Mammary epithelial cell (primary cell): ENCODE measurements at places on chromosomes 3 and 15. TPM values are rescaled to one million over a fixed set of nuclear protein-coding genes. Genes with fewer than 3 reads are reported as not detected.

The CEP19 gene
- 1.5 TPM for polyA plus RNA-seq

GRCh38 chr3:25455441-25456132 lies 27.5 kb downstream of the RARB start:
- no peak for DNase-seq

DNA sequence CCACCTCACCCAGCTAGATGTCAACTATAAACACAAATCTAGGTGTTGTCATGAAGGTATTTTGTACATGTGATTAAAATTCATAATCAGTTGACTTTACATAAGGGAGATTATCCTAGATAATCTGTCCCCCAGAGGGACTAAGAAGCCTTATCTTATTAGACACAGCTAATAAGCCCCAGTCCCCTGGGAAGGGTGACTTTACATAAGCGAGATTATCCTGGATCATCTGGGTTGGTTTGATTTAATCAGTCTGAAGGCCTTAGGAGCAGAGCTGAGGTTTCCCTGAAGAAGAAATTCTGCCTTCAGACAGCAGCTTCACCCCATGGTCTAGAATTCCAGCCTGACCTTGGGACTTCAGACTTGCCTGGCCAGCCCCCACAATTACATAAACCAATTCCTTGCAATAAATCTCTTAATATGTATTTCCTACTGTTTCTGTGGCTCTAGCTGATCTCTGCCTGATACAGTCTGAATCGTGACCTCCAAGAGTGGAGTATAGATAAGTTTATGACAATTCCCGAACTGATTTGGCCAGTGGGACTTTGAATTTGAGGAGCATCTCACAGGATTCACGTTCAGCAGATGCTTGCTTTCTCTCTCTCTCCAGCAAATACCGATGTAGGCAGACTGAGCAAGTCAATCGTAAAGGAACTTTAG lies 66.5 kb downstream of the MRPL46 start:
- no peak for DNase-seq

DNA sequence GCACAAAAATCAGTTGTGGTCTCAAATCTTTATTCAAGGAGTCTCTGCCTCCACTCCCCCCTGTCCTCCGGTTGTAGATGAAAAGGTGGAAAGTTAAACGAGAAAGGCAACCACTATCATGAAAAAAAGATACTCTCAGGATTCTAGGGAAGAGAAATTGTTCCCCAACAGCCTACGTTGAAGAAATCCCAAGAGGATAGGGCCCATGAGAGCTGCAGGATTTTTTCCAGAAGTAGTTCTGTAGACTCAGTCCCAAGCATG lies 14.3 kb downstream of the ZIC1 start:
- DNase-seq, result no peak

DNA sequence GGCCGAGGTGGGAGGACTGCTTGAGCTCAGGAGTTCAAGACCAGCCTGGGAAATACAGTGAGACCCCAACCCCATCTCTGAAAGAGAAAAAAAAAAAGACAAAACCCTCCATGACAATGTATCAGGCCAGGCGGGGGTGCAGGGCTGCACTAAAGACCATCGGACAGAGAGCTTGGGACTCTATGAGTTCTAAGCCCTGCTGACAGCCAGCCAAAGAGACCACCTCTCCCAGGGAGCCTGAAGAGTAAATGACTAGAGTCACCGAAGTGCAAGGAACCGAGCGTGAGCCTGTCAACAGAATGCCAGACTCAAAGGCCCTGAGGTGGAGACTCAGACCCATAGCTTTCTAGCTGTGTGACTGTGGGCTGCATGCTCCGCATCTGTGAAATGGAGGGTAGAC lies 12.5 kb downstream of the POC1A start:
- no peak for DNase-seq

DNA sequence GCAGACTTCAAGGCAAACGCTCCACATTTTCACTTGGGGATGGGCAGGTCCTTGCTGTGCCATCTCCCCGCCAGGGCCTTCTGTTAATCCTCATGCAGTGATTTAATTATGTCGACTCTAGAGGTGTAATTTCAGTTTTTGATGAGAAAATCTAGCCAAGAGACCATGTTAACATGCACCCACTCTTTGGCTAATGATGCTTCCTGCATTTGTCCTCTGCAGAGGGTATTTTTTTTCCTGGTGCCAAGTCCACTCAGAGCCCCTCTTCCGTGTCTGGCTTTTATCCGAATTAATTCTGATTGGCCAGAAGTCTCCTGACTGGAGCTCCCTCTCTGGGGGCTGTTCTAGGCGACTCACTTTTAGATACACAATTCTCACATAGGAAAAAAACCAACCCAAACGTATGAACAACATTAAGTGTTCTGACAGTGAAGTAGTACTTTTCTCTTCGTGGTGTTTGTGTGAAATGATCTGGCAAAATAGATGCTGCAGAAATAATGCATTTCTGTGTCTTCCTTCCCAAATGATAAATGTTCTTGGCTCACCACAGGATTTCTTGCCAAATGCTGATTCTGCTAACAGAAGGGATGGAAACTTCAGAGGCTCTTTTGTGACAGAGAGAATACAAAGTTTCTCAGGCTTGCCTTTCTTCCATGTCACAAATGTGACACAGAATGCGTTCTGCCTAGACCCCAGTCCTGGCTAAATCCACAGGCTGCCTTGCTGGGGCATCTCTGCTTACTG lies 190.0 kb downstream of the CACNA2D3 start:
- DNase-seq, result no peak

The KLHL40 gene
- polyA plus RNA-seq, result not detected

The SPTBN5 gene
- polyA plus RNA-seq, result 2.1 TPM

DNA sequence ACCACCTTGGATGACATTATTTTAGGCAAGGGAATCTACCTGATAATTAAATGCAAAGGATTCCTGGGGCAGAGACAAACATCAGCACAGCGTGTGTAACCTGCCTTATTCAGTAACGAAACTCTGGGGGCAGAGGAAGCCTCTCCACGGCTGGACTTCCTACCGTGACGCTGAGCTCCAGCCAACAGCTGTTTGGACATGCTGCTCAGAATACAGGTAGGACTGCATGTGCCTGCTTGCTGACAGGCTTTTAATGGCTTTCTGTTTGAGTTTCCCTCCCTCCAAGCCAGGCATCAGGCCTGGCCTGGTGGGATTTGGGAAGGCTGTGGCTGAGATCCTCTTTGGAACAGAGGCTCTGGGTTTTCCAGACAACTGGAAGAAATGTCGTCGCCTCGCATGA lies 150.6 kb downstream of the ADAMTS17 start:
- DNase-seq, result peak; percentile 5

The FAM43A gene
- 0.36 TPM for polyA plus RNA-seq

The SERINC4 gene
- polyA plus RNA-seq, result 0.11 TPM

- DNase-seq, result peak; percentile 85
Measured at GRCh38 chr3:9175421-9175820, 74.0 kb downstream of the SRGAP3 start.

DNA sequence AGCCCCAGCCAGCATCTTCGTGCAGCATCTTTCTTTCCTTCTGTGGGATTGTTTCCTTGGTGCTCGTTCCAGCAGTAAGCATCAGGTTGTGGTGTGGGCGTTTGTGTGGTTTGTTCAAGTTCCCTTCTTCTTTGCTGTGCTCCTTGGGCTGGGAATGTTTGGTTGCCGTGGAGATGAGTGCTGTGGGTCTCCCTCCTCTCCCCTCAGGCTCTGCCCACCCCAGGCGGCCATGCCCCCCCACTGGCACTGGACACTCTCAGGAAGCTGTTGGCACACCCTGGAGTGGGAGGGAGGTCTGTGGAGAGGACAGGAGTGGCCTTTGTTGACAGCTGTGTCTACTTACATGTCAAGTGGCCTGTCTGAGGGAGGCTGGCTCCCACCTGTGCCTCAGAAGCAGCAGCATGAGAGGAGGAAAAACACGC lies 46.5 kb upstream of the SACM1L start:
- peak; percentile 43 for DNase-seq

GRCh38 chr3:168251371-168251770 lies 155.6 kb upstream of the GOLIM4 start:
- no peak for DNase-seq

The SEC22A gene
- 28.1 TPM for polyA plus RNA-seq

DNA sequence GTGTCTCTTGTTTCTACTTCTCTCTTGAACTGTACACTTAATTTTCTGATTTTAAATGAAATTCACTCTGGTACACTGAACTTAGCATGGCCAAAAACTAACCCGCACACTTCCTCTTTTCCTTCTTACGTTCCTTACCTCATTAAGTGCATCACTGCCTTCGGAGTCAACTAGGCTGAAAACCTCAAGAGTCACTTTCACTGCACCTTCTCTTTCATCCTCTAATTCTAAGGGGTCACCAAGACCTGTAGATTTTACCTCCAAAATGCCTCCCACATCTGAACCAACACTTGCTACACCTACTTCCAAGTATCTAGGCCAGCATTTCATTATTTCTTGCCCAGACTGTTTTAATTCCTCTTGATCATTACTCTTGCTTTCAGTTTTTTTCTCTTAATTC lies 6.6 kb downstream of the CBLB start:
- no peak for DNase-seq

- DNase-seq, result no peak
Measured at GRCh38 chr3:5560199-5560598, 372.7 kb downstream of the EDEM1 start.

The SHC4 gene
- 3.0 TPM for polyA plus RNA-seq

DNA sequence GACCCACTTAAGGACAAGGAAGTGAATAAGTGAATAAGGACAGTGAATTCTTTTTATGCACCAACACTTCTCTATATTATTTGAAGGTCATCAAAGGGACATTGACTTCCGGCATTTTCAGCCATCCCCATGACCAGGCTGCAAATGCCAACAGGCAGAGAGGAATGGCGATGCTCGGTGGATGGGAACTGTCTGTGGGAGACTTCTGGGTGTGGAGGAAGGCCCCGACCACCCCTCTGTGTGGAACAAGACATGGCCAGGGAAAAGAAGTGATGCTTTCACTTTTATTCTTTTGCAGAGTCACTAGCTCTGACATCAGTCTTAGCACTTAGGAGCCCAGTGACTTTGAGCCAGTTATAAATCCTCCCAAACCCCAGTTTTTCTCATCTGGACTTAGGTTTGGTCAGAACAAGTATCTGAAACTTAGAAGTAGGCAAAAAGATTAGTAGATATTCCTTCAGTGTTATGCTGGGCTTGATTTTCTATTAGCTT lies 84.5 kb downstream of the KBTBD8 start:
- no peak for DNase-seq

The ARHGEF26 gene
- polyA plus RNA-seq, result 1.2 TPM

DNA sequence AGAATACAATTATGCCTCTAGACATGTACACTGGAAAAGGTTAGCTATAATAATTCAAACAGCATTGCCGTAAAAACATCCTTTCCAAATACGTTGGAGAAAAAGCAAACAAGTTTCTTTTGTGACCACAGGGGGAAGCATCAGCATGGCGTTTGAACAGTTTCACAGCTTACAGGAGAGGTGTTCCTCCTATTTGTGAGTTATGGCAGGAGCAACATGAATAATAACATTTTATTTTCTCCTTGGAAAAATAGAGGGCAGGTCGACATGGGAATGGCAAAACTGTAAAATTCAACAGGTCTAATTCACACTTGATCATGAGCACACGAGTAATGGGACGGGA lies 39.7 kb upstream of the GADL1 start:
- DNase-seq, result peak; percentile 27

- DNase-seq, result no peak
Measured at GRCh38 chr3:108566599-108566998, 22.6 kb downstream of the CIP2A start.

DNA sequence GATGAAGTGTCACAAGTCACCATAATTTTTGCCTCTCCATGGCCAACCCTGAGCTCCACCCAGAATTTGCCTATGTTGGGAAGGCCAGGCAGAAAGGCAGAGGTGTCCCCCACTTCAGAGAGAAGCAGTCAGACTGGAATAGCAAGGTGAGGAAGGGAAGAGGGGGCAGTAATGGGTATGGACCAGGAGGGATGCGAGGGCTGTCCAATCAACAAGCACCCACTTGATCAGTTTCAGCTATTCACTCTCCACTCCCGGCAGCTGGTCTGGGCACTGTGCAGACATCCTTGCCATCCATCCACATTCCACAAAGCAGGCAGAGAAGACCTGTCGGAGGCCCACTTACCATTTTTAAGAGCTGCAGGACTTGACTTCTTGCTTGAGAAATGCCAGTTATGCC lies 43.5 kb upstream of the CTNNB1 start:
- DNase-seq, result no peak

GRCh38 chr3:99825004-99825640 lies 7.5 kb downstream of the CMSS1 start:
- DNase-seq, result peak; percentile 32

- no peak for DNase-seq
Measured at GRCh38 chr3:193344486-193344885, 34.1 kb downstream of the ATP13A5 start.

The INSYN1 gene
- 0.03 TPM for polyA plus RNA-seq

The MRPS11 gene
- 92.3 TPM for polyA plus RNA-seq

GRCh38 chr3:127997961-127998360 lies 54.3 kb upstream of the SEC61A1 start:
- DNase-seq, result no peak

GRCh38 chr3:84318273-84318809 lies 640.4 kb upstream of the CADM2 start:
- no peak for DNase-seq

DNA sequence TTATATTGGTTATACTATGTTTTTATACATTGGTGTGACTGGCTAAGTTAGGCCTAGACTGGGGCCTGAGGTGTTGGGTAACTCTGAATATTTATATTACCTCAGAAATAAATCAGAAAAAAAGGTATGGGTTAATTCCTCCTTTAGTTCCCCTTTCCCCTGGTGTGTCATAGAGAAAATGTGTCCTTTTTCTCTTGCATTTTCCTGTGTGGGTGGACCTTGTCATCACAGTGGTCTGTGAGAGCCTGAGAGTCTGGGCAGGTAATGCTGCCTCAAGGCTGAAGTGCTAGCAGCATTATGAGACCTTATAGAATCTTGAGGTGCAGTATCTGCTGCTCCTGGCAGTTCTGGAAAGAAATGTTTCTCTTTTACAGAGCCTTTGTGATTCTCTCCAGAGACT lies 69.7 kb downstream of the PCOLCE2 start:
- DNase-seq, result no peak

- peak; percentile 91 for DNase-seq
Measured at GRCh38 chr3:120177151-120177550, 82.9 kb upstream of the GSK3B start.

DNA sequence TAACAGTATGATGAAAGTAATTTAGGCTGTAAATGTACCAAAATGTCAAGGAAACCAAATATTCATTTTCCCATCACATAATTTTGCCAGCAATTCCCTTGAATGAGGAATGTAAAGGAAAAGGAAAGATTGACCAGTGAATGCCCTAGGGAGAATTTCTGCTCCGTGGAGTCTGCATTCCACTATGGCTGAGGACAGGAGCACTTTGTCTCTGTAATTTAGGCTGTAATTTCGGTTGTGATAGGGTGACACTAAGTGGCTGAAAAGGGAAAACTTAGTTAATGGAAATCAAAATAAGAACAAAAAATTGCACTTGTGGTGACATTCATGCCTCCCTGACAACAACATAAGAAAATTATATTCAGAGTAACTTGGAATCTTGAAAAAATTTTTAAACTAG lies 8.3 kb upstream of the TMEM207 start:
- peak; percentile 18 for DNase-seq

- DNase-seq, result no peak
Measured at GRCh38 chr3:52721002-52721729, 15.3 kb downstream of the SPCS1 start.

The NEO1 gene
- 9.7 TPM for polyA plus RNA-seq
